CD4-positive, alpha-beta T cell treated with Interleukin-4 for 4 hours (primary cell): ENCODE measurements at places on chromosomes 6 and 20.

GRCh38 chr6:83702749-83703148 lies 6.2 kb downstream of the SNAP91 start:
- DNase-seq: no peak

- DNase-seq: no peak
Observed at GRCh38 chr6:118288355-118289124, 259.6 kb upstream of the PLN start.

DNA sequence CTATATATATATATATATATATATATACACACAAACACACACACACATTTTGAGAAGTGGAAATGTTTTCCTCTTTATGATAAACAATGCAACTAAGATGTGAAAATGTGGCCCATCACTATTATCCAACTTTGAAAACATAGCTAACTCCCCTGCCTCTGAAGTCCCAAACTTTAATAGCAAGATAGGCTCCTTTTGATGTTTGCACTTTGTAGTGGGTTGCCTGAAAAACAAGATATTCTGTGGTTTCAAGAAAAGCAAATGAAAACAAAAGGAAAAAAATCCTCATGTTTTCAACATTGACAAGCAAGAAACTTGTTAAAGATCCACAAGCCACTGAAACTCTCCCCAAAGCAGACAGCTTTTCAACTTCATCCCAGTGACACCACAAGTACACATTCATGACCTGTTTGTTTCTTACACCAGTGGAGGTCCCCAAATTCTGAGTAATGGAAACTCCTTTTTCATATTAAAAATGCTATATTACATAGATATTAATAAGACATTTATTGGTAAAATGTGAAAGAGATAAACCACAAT lies 90.0 kb downstream of the IPCEF1 start:
- DNase-seq: no peak

GRCh38 chr20:16571333-16571732 lies 1.9 kb downstream of the KIF16B start:
- DNase-seq: no peak

- peak; percentile 54 for DNase-seq
Observed at GRCh38 chr6:136761227-136761922, 30.9 kb downstream of the MAP3K5 start.

- DNase-seq: no peak
Observed at GRCh38 chr6:40400738-40401137, 186.4 kb downstream of the LRFN2 start.

DNA sequence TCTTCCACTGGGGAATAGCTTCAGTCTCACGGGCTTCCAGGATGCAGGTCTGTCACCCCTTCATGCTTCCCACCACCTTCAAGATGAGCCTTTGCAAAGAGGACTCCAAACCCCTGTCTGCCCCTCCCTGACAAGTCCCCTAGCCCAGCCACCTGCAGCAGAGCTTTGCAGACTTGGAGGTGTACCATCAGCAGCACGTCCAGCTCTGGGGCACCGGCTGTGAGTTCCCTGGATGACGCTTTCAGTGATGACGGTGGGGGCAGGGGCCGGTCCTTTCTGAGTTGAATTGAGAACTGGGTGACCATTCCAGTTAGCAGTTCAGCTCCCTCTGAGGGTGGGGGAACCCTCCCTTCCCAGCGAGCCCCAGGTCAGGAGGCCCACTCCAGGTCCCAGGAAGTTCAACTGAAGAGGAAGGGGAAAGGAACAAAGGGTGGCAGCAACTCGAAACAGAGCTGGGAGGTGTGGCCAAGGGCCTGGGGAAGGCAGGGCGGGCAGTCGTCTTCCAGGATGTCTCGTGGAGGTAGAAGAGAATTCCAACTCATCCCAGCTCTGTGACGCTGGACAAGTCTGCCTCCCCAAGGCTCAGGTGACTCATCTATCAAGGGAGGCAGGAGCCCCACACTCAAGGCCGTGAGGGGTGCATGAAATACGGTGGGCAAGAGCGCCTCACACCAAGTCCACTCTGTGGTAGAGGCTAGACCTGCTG lies 86.0 kb downstream of the PTPN1 start:
- DNase-seq: no peak

- DNase-seq: no peak
Observed at GRCh38 chr20:40776466-40777457, 87.7 kb upstream of the MAFB start.

- no peak for DNase-seq
Observed at GRCh38 chr6:98574984-98575383, 259.4 kb upstream of the POU3F2 start.

GRCh38 chr20:57047281-57048026 lies 219.0 kb downstream of the BMP7 start:
- no peak for DNase-seq
